ENCODE measurements at places on chromosomes 7 and 10. TPM values are rescaled to one million over a fixed set of nuclear protein-coding genes. Genes with fewer than 3 reads are reported as not detected.

DNA sequence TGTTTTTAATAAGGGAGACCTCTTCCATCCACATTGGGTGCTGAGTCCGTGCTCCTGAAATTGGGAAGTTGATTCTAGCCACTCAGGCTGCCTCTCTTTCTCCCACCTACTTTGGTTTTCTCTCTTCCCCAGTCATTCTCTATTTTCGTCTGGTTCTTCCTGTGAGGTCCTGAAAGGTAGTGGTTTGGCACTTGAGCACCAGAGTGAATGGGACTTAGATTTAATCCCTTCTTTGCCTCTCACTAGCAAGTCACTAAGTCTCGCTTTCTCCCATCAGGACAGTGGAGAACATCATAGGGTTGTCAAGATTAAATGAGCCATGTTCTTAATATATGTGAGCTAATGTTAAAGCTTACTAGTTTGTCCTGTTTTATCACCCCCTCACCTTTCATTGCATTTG lies 4.0 kb upstream of the AASS start:
- H3K36me3 ChIP-seq, result peaks cover 4% of the 10 kb centered on the region
- no peak overlapping the region for H3K4me3 ChIP-seq
- peaks cover 15% of the 10 kb centered on the region for H3K4me1 ChIP-seq
- no peak overlapping the region for H3K27ac ChIP-seq

- H3K4me3 ChIP-seq, result no peak overlapping the region
- peak overlapping the region; percentile 19 for H3K27ac ChIP-seq
- no peaks in the 10 kb centered on the region for H3K27me3 ChIP-seq
- no peaks in the 10 kb centered on the region for H3K36me3 ChIP-seq
- peaks cover 12% of the 10 kb centered on the region for H3K4me1 ChIP-seq
Measured at GRCh38 chr10:12741360-12741804, 260.1 kb downstream of the CCDC3 start.

DNA sequence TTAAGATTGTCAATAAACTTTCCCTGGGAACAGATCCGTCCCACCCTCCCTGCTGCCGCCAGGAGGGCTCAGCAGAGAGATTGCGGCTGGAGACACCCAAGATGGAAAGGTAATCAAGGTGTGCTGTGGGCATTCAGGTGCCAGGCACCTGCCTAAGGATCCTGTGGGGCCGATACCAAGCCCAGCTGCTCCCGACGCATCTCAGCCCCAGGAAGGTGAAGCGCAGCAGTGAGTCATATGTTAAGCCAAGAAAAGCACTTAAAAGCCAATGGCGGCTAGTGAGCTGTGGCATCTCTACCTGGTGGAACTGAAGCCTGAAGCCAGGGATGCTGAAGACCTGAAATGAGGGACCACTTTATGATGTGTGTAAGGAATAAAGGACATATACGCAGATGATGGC lies 6.1 kb downstream of the WDR86 start:
- no peaks in the 10 kb centered on the region for H3K27me3 ChIP-seq
- peak overlapping the region; percentile 5 for H3K4me3 ChIP-seq
- no peaks in the 10 kb centered on the region for H3K36me3 ChIP-seq
- H3K27ac ChIP-seq, result peak overlapping the region; percentile 98

- H3K27ac ChIP-seq, result no peak overlapping the region
- no peaks in the 10 kb centered on the region for H3K4me1 ChIP-seq
- no peaks in the 10 kb centered on the region for H3K36me3 ChIP-seq
- peaks cover 36% of the 10 kb centered on the region for H3K27me3 ChIP-seq
Measured at GRCh38 chr7:24307326-24307725, 23.3 kb downstream of the NPY start.

GRCh38 chr7:28383975-28384374 lies 28.3 kb upstream of the CREB5 start:
- no peaks in the 10 kb centered on the region for H3K4me1 ChIP-seq
- no peak for DNase-seq
- H3K4me3 ChIP-seq, result no peak overlapping the region
- peaks cover 25% of the 10 kb centered on the region for H3K27me3 ChIP-seq
- H3K27ac ChIP-seq, result no peak overlapping the region

GRCh38 chr10:91511549-91512330 lies 101.6 kb downstream of the HECTD2 start:
- H3K4me3 ChIP-seq, result no peak overlapping the region
- H3K4me1 ChIP-seq, result no peaks in the 10 kb centered on the region
- H3K27ac ChIP-seq, result no peak overlapping the region
- H3K36me3 ChIP-seq, result no peaks in the 10 kb centered on the region

DNA sequence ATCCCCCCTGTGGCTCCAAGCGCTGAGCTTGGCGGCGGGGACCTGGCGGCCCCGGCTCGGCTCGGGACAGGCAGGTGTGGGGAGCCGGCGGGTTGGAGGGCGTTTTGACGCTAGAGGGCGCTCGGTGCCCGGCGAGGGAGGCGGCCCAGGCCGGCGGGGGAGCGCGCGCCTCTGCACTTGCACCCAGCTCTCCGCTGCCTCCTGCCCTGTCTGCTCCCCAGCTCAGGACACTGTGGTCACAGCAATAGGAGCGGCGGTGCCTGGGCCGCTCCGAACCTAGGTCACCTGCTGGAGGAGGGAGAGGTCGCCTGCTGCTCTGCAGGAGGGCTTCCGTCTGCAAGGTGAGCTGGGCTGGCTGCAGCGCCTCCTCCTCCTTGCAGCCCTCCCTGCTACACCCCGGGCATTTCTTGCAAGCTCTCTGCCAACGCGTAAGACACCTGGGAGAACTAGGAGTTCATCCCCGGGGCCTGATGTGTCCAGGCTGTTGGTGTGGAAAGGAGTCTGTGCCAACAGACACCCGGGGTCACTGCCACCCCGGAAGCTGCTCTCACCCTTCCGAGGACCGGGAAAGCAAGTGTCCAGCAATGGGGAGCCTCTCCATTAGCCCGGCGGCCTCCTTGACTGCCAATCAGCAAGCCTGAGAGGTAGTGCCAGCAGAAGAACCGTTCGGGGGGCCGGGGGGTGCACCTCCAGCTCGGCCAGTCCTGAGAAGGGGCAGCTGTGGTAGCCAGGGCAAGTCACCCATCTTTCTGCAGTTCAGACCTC lies 620.4 kb downstream of the GALNT17 start:
- H3K27me3 ChIP-seq, result peaks cover 7% of the 10 kb centered on the region
- no peaks in the 10 kb centered on the region for H3K36me3 ChIP-seq
- no peaks in the 10 kb centered on the region for H3K4me1 ChIP-seq
- no peak overlapping the region for H3K4me3 ChIP-seq
- no peak overlapping the region for H3K27ac ChIP-seq

- H3K4me1 ChIP-seq, result peaks cover 11% of the 10 kb centered on the region
- no peak for DNase-seq
- H3K4me3 ChIP-seq, result no peak overlapping the region
- H3K27ac ChIP-seq, result no peak overlapping the region
Measured at GRCh38 chr10:79933961-79934360, 14.9 kb downstream of the SFTPD start.

DNA sequence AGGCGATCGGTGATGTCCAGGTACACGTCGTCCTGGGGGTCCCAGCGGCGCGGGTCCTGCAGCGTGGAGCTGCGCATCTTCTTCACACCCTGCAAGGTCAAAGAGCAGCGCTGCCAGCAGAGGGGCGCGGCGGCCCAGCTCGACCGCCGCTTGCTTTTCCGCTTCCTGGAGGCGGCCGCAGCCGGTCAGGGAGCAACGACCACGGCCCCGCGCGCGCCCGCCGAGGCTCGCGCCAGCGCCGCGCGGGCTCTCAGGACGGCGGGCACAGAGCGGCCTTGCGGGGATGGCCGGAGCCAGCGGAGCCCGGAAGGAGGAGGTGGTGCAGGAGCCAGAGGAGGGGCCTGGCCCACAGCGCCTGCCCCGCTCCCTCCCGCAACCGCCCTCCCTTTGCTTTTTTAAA lies 76.4 kb upstream of the CDC14C start:
- no peaks in the 10 kb centered on the region for H3K36me3 ChIP-seq
- no peak for DNase-seq
- no peaks in the 10 kb centered on the region for H3K27me3 ChIP-seq
- no peak overlapping the region for H3K4me3 ChIP-seq

DNA sequence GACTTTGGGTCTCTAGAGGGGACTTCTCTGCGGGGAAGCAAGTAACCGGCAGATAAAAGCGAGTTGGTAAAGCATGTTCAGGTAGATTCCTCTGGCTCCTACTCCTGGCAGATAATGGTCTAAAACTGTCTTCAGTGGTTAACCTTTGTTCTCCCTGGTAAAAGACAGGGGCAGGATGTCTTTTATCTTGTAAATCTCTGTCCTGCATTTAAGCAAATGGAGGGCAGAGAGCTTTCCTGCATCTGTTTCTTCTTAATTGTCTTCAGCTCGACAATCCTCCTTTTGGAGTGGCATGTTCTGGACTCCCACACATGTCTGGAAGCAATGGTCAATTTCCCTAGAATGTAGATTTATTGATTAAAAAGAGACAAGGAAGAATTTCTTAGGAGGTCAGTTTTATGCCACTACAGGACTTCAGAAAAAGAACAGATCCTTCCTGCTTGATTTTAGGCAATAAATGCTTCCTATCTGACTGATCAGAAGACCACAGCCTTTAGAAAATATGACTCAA lies 16.6 kb downstream of the C7orf33 start:
- H3K36me3 ChIP-seq, result peaks cover 2% of the 10 kb centered on the region
- peaks cover 10% of the 10 kb centered on the region for H3K27me3 ChIP-seq
- no peak overlapping the region for H3K4me3 ChIP-seq
- DNase-seq, result no peak

The FOXL3 gene
- total RNA-seq, result not detected

The FKBP6 gene
- total RNA-seq, result not detected

The NPC1L1 gene
- not detected for total RNA-seq

The LEP gene
- not detected for total RNA-seq

Data from T-helper 17 cell (primary cell).